ENCODE measurements at places on chromosomes 11 and 22.

DNA sequence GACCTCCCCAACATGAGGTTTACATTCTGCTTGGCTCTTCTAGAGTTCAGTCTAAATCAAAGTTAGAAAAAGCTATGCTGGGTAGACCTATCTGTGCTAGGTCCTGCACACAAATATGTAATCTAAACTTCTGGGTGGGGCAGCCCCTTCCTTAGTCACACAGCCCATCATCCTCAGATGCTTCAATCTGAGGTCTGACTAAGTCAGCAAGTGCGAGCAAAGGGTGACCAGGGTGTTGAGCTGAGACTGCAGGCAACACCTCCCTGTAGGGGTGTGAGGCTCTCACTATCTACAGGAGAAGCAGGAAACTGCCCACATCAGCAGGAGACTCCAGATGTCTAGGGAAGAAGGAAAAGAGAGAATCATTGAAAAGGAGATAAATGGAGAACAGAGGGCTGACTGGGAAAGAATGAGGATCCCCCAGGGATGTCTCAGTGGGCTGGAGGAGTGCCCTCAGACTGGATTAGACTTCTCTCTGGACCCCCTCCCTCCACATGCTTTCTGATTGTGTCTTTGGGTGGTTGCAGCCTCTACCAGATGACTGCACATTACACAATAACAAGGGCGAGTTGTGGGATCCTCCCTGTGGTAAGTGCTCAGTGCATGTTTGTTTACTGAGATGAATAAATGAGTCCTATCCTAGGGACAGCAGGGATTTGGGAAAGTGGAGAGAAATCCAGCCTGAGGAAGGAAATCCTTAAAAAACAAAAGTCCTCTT is 266.2 kb upstream of the PLET1 start:
- DNase-seq: no peak

- no peak for DNase-seq
Measured at GRCh38 chr11:114774599-114775361, 96.5 kb downstream of the NXPE2 start.

GRCh38 chr11:100105255-100105981 is 581.7 kb upstream of the ARHGAP42 start:
- DNase-seq: no peak

DNA sequence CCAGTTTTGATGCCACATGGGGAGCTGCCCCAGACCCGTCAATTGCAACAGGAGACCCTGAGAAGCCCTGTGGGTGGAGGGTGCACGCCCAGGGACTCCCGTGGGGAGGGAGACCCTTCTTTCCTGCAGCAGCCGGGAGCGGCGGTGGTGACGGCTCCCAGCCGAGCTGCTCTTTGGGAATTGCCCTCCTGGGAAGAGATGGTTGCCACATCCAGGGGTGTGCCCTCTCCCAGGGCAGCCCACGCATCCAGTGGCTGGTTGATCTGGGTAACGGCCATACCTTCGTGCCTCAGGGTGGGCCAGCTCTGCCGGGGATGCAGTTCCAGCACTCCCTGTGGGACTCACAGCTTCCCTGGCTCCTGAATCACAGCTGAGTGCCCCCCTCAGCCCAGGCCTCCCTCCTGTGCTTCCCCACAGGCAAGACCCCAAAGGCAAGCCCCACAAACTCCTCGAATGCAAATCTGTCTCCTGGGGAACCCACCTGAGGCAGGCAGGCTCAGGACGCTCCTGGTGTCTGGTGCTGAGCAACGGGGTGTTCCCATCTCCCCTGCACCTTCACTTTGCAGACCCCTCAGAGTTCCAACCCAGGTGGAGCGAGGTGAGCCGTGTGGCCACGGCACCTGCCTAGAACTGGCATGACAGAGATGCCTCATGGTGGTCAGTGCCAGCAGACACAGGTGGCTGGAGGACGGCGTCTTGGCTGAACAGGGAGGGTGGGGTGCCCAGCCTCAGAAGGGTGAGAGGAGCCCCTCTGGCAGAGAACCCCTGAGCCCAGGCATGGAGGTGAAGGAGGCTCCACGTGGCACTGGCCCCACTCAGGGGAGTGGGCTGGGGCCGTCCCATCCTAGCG is 1027.4 kb downstream of the BRD1 start:
- no peak for DNase-seq

DNA sequence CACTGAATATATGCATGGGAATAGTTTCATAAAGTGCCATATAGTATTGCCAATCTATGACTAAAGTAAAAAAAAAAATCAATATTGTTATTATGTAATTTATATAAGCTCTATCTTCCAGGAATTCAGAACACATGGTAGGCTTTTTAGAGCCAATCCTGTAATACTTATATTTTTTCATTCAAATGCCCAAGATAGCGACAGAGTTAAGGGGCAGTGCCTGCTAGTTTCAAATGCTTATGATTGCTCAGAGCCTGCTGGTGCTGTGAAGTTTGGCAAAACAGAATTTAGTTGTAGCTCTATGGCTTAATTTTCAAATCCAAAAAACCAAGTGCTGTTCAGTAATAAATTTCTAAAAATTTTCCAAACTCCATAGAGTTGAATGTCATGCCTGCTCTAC is 39.0 kb upstream of the BLID start:
- no peak for DNase-seq

DNA sequence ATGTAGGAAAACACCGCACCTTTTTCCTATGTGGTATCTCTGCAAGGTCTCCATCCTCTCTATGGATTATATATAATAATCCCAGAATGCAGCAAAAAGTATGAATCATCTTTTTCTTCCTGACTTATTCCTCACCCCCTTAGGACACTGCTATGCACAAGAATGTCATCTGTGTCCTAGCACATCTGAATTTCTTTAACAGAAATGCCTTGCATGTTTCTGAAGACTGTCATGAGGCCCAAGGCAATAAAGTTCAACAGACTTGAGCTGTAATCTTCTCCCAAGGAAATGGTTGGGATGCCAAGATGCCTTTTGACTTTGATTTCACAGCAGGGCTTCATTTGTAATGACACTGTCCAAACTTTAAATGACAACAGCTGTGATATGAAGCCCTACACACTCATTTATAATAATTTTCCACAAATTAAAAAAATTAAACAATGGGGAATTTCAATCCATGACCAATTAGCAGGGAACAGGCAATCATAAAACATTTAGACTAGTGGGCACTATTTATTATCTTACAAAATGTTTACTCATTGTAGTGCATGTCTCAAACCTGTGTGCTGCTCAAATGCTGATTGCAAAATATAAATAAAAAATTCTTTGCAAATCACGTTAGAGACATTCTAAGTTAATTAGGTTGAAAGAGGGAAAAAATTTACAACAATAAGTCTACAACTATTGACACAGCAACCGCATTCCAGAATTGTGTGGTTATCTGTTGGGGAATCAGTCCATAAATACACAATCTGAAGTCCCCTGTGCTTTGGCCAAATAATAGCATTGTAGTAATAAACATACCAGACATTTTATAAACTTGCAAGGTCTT is 242.3 kb downstream of the SWAP70 start:
- no peak for DNase-seq

- DNase-seq: no peak
Measured at GRCh38 chr22:20919718-20920117, 2.5 kb downstream of the CRKL start.

Measured in stimulated activated CD4-positive, alpha-beta T cell treated with anti-CD3 and anti-CD28 coated beads, Interleukin-1b, Interleukin-23, amount 100 ng/mL, for 1 hour (primary cell).